ENCODE measurements at places on chromosomes 2 and 18. TPM values are rescaled to one million over a fixed set of nuclear protein-coding genes. Genes with fewer than 3 reads are reported as not detected.

GAD1 gene
- not detected for total RNA-seq

RNASEH1 gene
- total RNA-seq, result 20.9 TPM

NOSTRIN gene
- 16.9 TPM for total RNA-seq

ONECUT2 gene
- 0.03 TPM for total RNA-seq

SP140L gene
- total RNA-seq, result 6.1 TPM

PRKAG3 gene
- total RNA-seq, result not detected

FABP1 gene
- total RNA-seq, result not detected

ANKRD53 gene
- total RNA-seq, result 0.54 TPM

GRCh38 chr18:35191698-35192025 is 49.2 kb upstream of the ZNF397 start:
- no peak for DNase-seq

DNA sequence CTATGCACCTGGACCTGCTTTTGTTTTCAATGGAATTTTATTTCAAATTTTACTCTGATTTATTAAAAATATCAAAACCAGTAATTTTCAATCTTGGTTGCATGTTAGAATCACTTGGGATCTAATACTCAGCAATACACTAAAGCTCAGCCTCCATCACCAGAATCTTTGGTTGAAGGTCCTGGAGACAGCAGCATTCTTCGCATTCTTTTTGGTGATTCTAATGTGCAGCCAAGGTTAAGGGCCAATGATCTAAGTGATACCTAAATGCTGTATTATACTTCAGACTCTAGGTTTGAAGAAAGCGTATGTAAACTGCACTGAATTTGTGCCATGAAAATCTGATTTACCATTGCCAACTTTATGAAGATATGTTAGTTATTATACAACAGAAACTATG is 493.1 kb downstream of the XIRP2 start:
- no peak for DNase-seq

DNA sequence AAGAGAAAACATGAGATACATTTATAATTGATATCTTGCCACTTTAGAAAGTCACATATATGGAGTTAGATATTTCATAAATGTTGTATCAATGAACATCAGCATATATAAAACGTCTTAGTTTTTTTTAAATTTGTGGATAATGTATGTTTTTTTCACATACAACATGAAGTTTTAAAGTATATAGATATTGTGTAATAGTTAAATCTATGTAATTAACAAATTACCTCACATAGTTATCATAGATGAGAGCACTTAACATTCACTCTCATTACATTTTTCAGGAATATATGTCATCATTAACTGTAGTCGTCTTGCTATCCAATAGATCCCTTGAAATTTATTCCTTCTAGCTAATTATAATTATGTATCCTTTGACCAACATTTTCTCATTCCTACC is 406.6 kb downstream of the ARHGAP15 start:
- no peak for DNase-seq

- DNase-seq, result no peak
These were observed 49.3 kb downstream of the TNS1 start for GRCh38 chr2:217953531-217953932.

DNA sequence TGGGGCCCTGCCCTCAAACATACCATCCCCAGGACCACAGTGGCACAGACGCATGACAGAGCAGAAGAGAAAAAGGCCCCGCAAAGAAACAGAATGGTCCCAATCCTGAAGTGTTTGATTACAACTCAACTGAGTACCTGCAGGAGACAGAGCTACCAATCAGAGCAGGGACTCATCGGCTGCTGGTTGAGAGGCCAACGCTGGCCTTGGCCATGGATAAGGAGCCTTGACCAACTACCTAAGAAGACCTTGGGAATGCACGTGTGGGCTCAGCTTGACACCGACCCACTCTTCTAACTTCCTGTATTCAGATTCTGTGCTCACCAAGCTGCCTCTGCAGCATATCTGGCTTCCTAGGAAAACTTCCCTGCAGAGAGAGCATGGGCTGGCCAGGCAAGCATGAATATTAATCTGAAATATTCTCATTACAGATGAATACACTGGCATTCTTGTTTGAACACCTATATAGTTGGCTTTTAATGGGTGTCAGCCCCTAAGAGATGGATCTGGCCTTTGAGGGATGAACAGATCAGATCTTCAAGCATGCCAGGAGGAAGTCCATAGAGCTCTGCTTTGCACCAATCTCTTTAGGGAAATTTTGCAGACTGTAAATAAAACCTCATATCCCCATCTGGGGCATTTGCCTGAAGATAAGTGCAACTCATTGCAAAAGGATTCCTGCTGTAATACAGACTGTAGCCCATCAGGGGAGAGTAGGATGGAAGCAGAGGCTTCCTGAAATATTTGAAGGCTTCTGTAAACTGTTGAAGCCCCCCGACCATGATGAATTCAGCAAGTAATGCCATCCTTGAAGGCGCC is 135.4 kb downstream of the BCL2 start:
- DNase-seq, result no peak

- DNase-seq, result no peak
These were observed 264.7 kb downstream of the CCDC85A start for GRCh38 chr2:56448403-56449001.

GRCh38 chr2:198304859-198305258 is 500.5 kb downstream of the PLCL1 start:
- no peak for DNase-seq

DNA sequence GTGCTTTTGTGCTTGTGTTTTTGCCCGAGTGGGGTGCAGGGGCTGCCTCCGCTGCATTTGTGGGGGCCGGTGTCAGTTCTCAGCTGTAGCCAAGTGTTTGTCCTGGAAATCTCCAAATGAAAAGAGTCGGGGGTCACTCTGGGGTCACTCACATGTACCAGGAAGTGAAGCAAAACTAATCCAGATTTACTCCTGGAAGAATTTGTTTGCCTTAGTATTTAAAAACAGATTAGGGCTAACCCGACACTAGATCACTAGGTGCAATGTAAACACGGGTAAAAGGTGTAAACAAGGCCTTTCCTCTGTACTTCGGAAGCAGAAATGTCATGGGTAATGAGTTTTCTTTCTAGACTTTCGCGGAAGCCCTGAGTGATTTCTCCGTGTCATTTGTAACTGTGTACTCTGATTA is 50.3 kb downstream of the GBX2 start:
- no peak for DNase-seq

DNA sequence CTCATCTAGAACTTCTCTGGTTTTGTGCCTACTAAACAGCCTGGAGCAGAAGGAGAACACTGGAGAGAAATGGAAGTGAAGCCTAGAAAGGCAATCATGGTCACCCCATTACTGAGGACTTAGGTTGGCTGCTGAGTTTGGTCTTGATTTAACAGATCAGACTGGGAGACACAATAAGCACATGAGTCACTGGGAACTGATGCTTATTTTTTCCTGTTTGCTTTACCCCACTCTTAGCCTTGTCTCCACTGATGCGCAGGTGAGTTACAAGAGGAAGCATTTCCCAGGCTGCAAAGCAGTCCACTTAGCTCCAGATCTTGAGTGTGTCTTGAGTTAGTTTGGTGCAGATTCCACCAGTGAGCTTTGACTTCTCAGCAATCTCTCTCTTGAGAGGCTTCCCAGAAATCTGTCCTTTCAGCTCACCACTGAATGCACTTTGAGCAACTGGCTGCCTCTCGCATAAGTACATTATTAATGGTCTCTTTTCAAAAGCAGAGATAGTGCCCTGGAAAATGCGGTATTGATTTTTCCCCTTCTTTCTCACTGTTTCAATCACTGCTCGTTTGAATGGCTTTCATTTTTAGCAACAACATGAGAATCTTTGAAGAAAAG is 390.2 kb upstream of the SETBP1 start:
- DNase-seq, result no peak

GRCh38 chr2:65429786-65430602 is 2.4 kb downstream of the SPRED2 start:
- no peak for DNase-seq

DNA sequence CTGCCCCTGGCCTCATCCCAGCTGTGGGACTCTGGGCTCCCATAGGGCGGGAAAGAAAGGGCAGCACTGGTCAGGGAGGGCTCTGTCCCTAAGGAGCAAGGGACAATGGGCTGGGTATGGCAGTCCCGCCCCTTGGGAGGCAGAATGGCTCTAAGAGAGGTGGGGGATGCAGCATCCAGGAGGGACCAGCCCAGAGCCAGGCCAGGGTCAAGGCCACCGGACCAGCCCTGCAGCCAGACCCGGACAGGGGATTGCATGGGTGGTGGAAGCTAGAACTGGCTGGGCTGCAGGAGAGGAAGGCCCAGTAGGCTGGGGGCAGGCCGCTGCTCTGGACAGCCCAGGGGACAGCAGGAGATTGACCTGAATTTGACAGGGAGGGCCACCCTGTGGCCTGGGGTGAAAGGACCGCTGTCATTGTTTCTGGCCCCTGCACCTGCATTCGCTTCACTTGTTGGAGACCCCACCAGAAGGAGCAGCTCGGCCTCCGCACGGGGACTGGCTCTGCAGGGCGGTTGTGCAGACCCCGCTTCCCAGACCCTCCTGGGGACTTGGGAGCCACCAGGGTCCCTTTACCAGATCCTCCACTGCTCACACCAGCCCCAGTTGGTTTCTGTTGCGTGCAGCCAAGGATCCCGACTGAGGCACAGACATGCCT is 14.6 kb downstream of the RAMP1 start:
- DNase-seq, result no peak

- DNase-seq, result no peak
These were observed 417.6 kb downstream of the SOX11 start for GRCh38 chr2:6109831-6110230.

DNA sequence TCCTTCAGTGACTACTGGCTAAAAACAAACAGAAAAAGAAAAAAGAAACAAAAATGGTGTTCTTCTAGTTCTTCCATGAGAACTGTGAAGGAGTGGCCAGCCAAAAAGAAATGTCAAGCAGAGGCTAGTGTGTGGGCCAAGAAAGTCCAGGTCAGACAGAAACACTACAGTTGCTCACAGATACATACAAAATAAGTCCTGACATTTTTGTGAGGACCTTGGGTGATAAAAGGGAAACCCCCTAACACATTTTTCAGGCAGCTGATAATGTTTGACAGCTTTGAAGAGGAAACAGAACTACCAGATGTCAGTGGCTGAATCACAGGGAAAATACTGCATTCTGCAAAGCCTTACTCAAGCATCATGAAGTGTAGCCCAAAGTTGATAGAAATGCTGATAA is 28.1 kb downstream of the ARHGAP25 start:
- no peak for DNase-seq

DNA sequence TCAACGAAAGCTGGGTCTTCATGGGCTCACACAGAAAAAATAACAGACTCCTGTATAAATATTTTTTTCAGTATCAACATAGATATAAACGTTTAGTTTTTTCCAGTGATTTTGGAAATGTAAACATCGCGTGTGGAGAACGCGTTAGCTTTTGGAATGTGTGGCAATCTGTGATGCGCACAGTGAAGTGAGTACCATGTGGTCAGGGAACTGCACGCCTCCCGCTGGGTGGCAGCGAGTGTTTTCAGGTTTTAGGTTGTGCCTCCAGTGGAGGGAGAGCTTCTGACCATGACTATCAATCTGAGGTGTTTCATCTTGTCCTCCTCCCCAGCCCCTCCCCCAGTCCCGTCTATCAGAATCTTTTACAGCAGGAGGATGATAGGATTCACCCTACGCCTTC is 127.8 kb downstream of the ARHGAP28 start:
- no peak for DNase-seq

- DNase-seq, result no peak
These were observed 70.8 kb downstream of the OXER1 start for GRCh38 chr2:42693013-42693615.

DNA sequence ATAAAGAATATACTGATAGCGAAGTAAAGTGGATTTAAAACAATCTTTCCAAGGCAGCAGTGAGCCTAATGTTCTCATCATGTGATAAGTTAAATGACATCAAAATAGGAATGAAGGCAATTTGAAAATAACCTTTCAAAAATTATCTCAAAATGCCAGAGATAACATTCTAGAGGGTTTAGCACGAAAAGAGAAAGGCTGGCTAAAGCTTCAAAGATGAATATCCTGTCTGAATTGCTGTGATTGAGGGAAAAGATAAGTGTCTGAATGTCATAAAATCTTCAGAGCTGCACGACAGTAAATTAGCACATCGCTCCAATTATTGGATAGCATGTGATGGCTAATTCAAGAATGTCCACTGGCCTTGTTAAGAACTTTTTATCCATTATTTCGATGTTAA is 159.3 kb downstream of the PID1 start:
- no peak for DNase-seq

- DNase-seq, result no peak
These were observed 403.7 kb downstream of the CCDC85A start for GRCh38 chr2:56587456-56587855.

DNA sequence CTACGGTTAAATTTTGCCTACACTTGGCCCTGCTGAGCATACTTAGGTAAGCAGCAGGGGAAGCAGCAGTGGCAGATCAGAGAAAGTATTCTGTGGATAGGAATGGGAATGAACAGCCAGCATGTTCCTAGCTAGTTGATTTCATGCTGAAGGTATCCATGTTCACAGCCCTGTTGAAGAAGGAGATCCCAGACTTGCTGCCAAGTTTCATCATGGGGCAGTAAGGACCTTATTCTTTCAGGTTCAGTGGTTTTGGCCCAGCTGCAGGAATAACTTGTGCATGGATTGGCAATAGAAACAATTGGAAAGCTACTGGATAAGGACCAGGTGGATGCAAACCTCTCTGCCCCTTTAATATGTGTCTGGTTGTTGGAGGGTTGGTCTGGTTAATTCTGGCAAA is 98.2 kb upstream of the TMEM178A start:
- no peak for DNase-seq

Data from Right ventricle myocardium inferior (tissue), 1 donor.